ENCODE measurements at places on chromosomes 7 and 10. TPM values are rescaled to one million over a fixed set of nuclear protein-coding genes. Genes with fewer than 3 reads are reported as not detected.

NME8 gene
- total RNA-seq, result not detected

AKR1C8 gene
- 0.20 TPM for total RNA-seq

- H3K4me3 ChIP-seq, result no peak overlapping the region
- no peaks in the 10 kb centered on the region for H3K36me3 ChIP-seq
- no peak for DNase-seq
Measured at GRCh38 chr10:108583877-108584276, 1339.4 kb downstream of the XPNPEP1 start.

DNA sequence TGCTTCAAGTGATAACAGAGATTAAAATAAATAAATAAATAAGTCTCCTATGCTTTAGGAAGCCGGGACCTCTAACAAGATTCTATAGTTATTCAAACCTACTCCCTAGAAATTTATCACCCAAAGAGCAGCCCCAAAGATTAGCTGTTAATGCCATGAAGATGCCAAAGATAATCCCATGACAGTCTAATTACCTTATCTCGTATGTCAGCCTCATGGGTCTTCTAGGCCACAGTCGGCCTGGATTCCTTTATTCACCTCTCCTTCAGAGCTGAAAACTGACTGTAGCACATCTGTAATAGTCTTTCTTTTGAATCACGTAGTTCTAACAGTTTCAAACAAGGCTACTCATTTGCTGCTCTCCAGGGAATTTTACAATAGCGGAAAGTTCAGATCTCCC, 24.2 kb downstream of the COL1A2 start:
- H3K4me3 ChIP-seq, result no peak overlapping the region
- no peaks in the 10 kb centered on the region for H3K36me3 ChIP-seq
- H3K27me3 ChIP-seq, result no peaks in the 10 kb centered on the region
- no peak overlapping the region for H3K27ac ChIP-seq
- no peaks in the 10 kb centered on the region for H3K4me1 ChIP-seq
- DNase-seq, result no peak

GRCh38 chr10:102675666-102676533, 31.6 kb downstream of the TRIM8 start:
- H3K27ac ChIP-seq, result no peak overlapping the region
- H3K4me3 ChIP-seq, result no peak overlapping the region
- no peak for DNase-seq
- H3K4me1 ChIP-seq, result peaks cover 27% of the 10 kb centered on the region

DNA sequence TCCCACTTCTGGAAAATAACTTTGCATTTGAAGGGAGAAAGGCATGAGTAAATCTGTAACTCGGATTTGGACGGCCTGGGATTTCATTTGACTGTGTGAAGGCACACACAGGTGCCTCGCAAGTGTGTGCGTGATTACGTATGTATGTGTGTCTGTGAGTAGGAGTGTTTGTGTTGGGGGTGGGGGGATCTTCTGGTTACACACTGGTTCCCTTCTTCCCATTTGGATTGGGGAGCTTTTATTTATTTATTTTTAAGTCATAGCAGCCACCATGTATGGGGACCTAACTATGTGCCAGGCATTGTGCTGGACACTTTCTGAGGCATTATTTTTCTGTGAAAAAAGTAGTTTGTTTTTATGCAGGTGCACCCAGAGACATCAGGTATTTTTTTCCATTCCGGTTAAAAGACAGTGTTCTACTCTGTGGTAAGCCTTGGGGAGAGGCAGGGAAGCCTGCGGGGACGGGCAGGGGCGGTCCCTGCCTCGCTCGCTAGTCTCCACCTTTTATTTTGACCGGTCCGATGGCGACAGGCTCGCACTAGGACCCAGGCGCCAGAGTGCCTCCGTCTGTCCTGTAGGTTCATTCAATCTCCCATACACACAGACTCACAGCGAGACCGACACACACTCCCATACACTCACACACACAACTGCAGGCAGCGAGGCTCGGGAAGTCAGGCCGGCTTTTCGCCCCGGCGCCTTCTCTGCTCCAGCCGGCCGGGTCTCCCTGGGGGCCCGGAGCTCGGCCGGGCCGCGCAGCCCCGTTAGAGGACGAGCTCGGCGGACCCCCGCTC, at the start of gene MXI1:
Gene MXI1, plus strand, starts transcription at position 595 of the 794 bp plus-strand sequence. CDS start 204 bp downstream, outside the sequence.
- peaks cover 5% of the 10 kb centered on the region for H3K27me3 ChIP-seq
- no peaks in the 10 kb centered on the region for H3K36me3 ChIP-seq
- peak within 1 kb of the TSS; percentile 81 for H3K4me3 ChIP-seq

DNA sequence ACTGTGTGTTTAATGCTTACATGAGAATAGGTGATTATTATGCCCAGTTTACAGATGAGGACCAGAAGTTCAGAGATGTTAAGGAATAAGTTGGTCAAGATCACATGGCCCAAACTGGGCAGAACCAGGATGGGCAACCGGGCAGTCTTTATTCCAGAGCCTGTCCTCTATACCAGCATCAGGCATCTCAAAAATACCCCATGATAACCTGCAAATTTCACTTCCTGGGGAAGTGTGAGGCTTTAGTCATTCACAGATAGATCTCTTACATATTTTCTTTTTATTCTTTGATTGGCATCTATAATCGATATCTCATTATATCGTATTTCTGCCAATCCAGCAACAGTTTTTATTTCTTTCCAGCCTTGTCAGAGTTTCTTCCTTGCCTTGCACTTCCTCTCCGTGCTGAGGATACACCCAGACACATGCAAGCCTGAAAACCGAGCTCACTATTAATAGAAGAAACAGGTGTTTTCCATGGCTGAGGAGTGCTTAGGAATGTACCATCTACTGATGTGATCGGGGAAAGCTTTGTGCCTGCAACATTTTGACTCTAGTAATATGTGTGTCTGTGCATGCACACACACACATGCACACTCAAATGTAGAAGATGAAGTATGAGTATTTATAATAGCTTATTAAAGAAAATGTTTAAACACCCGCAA, 82.4 kb downstream of the CREM start:
- DNase-seq, result no peak
- H3K27ac ChIP-seq, result no peak overlapping the region
- H3K27me3 ChIP-seq, result no peaks in the 10 kb centered on the region
- H3K4me3 ChIP-seq, result no peak overlapping the region

- no peaks in the 10 kb centered on the region for H3K36me3 ChIP-seq
- no peak overlapping the region for H3K4me3 ChIP-seq
- no peak for DNase-seq
- no peaks in the 10 kb centered on the region for H3K27me3 ChIP-seq
- no peaks in the 10 kb centered on the region for H3K4me1 ChIP-seq
Measured at GRCh38 chr10:68125772-68126171, 16.5 kb downstream of the MYPN start.

DNA sequence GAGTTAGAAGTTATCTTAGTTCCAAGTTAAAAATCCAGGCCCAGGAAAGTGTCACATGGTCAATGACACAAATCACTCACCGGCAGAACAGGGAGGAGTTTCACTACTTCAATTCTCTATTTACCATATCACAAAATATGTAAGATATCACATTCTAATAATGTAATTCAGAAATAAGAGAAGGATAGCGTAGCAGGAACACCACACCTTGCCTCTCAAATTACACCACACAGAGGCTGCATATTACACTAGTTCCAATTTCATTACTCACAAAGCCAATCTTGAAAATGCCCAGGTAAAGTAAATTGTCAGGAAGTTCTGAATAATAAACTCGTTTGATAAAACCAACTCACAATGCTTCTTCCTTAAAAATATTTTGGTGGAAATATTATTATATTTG, 169.2 kb downstream of the CTTNBP2 start:
- H3K27me3 ChIP-seq, result no peaks in the 10 kb centered on the region
- no peaks in the 10 kb centered on the region for H3K36me3 ChIP-seq
- H3K27ac ChIP-seq, result no peak overlapping the region
- no peaks in the 10 kb centered on the region for H3K4me1 ChIP-seq
- H3K4me3 ChIP-seq, result no peak overlapping the region

DNA sequence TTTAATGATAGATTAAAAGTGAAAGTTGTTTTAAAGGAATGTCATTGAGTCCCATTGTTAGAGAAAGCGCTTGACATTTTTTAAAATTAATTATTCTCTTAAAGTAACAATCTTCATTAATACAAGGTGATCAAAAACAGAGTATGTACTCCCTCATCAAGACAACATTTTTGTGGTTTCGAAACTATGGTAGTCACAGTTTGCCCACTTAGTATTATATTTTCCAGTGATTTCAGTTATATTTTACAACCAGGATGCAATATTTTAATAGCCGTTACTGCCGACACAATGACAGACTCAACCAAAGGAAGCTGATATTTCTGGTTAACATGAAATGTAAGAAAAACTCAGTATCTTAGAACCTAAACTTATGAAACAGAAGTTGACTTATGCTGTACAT, 31.3 kb downstream of the MKX start:
- no peak overlapping the region for H3K4me3 ChIP-seq
- H3K36me3 ChIP-seq, result no peaks in the 10 kb centered on the region
- peaks cover 6% of the 10 kb centered on the region for H3K27me3 ChIP-seq
- DNase-seq, result no peak

GRCh38 chr10:67477868-67478267, 218.1 kb downstream of the CTNNA3 start:
- H3K27me3 ChIP-seq, result no peaks in the 10 kb centered on the region
- no peaks in the 10 kb centered on the region for H3K36me3 ChIP-seq
- H3K4me1 ChIP-seq, result no peaks in the 10 kb centered on the region
- no peak overlapping the region for H3K27ac ChIP-seq
- H3K4me3 ChIP-seq, result no peak overlapping the region

DNA sequence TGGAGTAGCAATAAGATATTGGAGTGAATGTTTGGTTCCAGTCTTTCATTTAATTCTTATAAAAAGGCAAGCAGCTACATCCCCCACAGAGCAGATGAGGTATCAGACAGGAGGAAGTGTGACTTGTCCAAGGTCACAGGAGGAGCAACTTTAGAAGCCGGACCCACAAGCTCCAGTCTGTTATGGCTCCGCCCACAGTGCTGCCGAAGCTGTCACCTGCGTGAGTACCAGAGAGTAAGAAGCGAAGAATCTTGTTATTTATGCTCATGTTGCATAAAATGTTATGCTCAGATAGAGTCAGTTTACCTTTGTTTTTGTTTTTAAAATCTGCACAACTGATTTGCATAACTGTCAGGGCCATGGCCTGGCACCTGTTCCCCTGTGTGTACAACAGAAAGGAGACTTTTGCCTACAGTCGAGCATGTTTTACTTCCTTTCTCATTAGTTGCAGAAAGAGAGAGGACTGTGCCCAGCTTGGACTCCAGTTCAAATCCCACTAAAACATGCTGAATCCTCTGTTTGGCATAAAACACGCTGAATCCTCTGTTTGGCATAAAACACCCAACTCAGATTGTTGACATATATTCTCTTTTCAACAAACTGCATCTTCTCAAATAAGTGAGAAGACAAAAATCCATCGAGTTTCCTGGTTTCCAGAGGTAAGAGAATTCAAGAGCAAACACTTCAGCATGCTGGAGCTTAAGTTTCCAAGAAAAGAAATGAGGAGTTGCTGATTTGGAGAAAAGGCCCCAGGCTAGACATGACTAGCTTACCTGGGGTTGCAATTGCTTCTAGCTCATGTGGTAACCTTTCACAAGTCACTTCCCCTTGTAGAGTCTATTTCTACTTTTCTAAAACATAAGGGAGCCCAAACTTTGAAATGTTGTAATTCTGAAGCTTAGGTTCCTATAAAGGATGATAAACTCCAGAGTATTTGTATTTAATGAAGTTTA, 409.8 kb upstream of the ZMIZ1 start:
- H3K36me3 ChIP-seq, result no peaks in the 10 kb centered on the region
- no peak for DNase-seq
- no peaks in the 10 kb centered on the region for H3K4me1 ChIP-seq

DNA sequence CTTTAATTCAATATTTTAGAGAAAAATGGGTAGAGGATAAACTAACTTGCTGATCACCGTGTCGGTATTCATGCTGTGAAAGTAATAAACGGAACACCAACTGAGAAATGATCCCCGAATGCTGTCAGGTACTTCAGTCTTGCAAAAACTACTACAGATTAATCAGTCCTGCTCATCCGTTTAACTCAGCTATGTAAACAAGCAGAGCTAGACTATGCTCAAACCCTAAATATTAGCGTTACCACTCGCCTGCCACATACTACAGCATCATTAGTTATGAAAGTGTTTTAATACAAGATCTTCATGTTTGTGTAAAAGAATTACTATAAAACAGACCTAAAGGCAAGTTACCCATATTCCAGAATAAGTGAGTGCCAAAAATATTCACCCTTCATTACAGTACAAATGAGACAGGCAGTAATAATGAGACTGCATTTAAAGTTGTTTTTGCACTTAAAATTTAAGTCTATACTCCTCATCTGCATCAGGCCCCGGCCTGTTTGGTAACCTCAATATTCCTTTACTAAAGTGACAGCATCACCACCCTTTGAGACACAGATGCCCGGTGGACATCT, 952 bp downstream of the DNMBP start:
- no peaks in the 10 kb centered on the region for H3K27me3 ChIP-seq
- H3K4me1 ChIP-seq, result peaks cover 13% of the 10 kb centered on the region
- DNase-seq, result no peak
- H3K36me3 ChIP-seq, result no peaks in the 10 kb centered on the region
- H3K4me3 ChIP-seq, result peak overlapping the region; percentile 85
- peak overlapping the region; percentile 33 for H3K27ac ChIP-seq

CPXM2 gene
- not detected for total RNA-seq

PKD2L1 gene
- not detected for total RNA-seq

ADARB2 gene
- not detected for total RNA-seq

EPO gene
- total RNA-seq, result 0.22 TPM

DNA sequence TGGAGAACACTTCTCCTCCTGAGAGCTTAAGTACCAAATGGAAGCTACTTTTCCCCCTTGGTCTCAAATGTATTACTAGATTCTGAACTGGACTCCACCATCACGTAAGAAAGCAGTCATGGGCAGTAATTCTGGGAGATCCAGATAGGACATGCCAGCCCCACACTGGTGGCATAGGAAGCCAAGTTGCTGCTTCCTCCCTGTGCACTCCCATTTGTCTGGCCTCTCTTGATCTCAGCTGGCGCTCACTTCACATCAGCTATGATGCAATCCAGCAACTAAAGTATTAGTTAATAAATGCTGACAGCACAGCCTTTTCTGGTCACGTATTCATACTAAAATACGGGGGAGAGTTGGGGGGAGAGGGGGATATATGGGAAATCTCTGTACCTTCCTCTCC, 3.4 kb upstream of the IL6 start:
- DNase-seq, result no peak
- H3K36me3 ChIP-seq, result no peaks in the 10 kb centered on the region
- no peak overlapping the region for H3K27ac ChIP-seq
- no peaks in the 10 kb centered on the region for H3K27me3 ChIP-seq
- peaks cover 14% of the 10 kb centered on the region for H3K4me1 ChIP-seq

LLCFC1 gene
- total RNA-seq, result not detected

HGF gene
- total RNA-seq, result not detected

C7orf57 gene
- 0.66 TPM for total RNA-seq

DDC gene
- total RNA-seq, result not detected

GRCh38 chr7:157497367-157497743, 160.6 kb downstream of the DNAJB6 start:
- no peaks in the 10 kb centered on the region for H3K36me3 ChIP-seq
- H3K4me1 ChIP-seq, result peaks cover 10% of the 10 kb centered on the region
- H3K4me3 ChIP-seq, result no peak overlapping the region
- no peak for DNase-seq
- H3K27me3 ChIP-seq, result no peaks in the 10 kb centered on the region

OR6B1 gene
- not detected for total RNA-seq
